Stimulated activated CD4-positive, alpha-beta T cell treated with anti-CD3 and anti-CD28 coated beads, Interleukin-1b, Interleukin-23, amount 100 ng/mL, for 1 hour (primary cell): ENCODE measurements at places on chromosomes 1 and 21.

DNA sequence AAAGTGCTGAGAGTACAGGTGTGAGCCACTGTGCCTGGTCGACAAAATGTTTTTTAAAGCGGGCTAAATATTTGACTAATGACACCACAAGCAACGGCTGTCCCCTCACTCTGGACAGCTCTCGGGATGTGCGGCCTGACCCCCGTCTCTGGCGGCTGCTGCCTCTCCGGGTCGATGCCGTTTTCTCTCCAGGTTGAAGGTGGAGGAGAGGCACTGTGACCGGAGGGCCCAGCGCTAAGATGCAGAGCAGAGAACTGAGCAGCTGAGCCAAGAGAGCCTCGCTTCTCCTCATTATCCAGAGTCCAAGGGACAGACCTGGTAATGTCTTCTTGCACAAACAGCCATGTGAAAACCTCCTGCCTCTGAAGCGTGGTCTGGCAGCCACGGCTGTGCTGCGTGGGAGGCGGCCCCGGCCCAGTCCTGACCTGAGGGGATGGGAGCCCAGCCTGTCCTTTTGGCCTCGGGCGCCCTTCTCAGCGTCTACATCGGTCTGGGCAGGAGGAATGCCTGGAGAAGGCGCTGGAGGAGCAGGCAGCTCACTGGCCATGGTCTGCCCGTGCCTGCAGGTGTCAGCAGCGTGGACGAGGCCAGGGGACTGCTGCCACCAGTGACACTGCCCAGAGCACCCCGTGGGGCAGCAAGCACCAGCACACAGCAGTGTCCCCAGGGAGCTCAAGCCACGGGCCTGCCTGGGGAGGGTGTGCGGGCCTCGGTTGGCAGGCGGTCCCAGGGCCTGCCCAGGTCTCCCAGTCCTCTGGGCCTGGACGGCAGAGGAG lies 10.3 kb downstream of the MORN1 start:
- DNase-seq, result no peak

- DNase-seq, result no peak
Measured at GRCh38 chr1:34549199-34549598, 205.6 kb upstream of the GJB5 start.

DNA sequence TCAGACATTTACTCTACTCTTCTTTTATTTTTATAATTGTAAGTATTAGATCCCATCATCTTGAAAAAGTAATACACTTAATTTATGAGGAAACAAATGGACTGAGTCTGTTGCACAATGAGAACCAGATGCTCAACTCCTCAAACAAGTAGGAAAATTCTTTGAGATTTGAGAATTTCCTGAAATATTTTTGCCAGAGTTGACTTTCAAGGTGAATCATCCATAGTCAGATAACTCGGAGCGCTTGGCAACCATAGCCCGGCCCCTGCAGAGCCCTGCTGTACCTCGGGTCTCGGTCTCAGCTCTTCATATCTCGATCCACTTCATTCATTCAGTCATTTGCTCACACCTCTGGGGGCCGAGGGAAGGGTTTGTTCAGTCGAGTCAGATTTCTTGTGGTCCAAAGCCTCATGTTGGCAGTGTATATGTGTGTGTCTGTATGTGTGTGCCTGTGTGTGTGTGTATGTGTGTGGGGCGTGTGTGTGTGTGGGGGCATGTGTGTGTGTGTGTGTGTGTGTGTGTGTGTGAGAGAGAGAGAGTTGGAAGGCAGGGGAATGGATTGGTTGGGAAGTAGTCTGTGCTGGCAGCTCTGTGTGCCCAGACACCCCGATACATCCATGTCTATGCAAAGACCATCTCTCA lies 18.1 kb upstream of the PCP4 start:
- DNase-seq, result no peak

DNA sequence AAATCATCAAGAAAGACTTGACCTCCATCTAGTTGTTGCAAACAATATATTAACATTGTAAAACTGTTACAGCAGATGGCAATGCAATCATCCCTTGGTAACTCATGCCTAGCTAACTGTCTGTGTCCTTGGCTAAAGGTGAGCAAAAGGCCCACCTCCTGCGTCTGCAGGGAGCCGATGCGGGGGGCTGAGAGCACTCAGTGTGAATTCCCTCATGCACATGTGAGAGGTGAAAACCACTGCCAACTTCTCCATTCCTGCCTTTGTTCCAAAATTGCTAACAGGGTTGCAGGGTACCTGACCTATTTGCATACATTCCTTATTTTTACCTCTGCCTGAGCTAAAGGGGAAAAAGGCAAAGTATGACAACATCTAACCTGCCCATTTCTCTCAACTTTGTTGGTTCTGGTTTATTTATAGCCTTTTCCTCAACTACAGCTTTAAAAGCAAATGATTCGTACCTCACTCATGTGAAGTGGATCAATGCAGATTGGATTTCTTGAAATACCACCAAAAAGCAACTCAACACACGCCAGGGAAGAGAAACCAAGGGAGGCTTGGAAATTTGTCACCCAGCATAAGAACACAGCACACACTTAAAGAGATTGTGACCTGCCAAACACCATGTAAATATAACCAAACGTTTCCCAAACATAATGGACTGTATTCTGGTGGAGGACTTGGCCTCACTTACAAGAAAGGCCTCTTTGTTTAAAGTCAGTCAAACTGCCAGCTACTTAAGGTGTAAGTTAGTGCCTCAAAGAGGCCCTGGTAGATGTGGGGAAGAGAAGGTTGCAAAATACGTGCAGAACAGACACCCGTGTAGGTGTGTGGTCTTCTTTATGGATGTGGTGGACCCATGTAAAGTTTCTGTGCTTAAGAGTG lies 651.0 kb downstream of the SMYD3 start:
- no peak for DNase-seq

DNA sequence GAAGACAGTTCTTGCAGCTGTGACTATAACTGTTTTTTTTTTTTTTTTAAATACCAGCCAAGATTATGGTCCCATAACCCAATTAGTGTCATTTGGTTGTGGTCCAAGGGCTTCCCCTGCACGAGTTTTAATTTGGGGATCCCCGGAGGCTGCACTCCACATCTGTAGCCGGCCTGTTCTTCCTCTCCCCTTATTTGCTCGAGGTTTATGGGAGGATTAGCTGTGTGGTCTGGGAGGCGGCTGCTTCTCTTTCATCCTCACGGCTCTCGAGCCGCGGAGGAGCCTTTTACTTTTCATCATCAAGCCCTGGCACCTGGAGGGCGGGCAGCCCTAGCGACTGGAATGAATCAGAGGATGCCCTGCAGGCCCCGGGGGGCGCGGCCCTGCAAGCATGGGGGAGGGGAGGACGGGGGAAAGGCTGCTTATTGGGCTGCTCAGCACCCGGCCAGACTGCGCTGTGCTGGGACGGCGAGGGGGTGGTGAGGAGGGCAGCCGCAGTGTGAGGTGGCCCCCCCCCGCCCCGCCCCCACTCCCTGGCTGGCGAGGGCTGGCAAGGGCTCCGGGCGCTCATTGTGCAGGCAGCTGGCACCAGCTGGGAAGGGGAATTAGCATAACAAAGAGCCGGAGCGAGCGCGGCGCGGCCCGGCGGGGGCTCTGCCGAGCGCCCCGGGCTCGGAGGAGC lies 18.5 kb downstream of the SERTAD4 start:
- DNase-seq, result no peak

GRCh38 chr1:178702146-178702545 lies 22.9 kb upstream of the RALGPS2 start:
- DNase-seq, result no peak

GRCh38 chr1:38235705-38236104 lies 189.1 kb upstream of the POU3F1 start:
- DNase-seq, result no peak

- DNase-seq, result no peak
Measured at GRCh38 chr1:56444960-56445646, 134.3 kb downstream of the PLPP3 start.

- DNase-seq, result no peak
Measured at GRCh38 chr1:193634876-193635275, 448.5 kb upstream of the B3GALT2 start.

DNA sequence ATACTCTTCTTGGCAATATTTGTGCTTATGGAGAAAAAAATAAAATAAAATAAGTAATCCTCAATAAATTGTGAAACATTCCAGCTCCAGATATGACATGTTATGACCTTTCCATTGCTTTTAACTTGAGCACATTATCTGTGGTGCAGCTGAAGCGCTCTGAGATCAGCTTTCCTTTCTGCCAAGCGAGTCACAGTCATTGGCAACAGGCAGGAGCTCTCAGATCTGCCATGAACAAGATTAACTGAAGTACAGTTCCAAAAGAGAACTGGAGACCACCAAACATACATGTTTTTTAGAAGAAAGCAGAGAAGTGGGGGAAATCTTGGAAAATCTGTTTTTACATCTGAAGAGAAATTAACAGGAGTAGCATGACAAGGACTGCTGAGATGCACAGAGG lies 89.2 kb upstream of the DSCAM start:
- DNase-seq, result no peak

DNA sequence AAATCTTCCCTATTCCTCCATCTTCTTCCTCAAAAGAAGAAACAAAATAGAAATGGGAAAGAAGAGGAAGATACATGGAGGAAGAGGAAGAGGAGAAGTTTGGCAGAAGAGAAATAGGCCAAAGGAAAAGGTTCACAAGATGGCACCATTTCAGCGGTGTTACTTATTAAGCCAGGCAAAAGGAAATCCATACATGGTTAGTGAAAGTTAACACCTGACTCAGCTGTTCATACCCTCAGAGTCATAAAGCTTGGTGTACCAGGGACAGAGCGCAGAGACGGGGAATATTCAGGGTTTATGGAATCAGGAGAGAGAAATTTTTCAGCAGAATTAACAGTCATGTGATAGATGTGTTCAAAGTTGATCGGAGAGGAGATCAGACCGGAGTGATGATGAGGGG lies 70.6 kb downstream of the COQ8A start:
- no peak for DNase-seq

DNA sequence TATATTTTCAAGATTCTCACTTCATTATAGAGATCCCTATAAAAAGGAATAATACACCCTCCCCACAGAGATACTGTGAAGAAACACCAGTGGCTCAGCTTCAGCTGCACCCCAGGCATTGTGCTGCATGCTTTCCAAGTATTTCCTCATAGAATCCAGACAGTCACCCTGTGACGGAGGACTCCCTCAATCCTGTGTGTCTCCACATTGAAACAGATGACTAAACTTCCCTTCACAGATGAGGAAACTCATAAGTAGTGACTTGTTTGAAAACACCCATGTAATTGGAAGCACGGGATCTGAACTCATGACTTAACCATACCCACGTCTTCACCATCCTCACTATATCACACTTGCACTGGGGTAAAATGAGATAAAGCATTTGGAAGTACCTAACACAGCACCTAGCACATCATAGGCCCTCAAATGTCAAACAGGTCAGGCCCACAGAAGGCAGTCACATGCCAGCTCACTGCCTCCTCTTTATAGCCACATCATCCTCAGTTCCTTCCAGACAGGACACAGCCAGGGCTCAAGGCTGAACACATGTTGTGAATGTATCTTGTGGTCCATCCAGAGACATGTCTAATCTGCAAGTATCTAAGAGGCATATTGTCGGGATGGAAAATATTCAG lies 55.2 kb downstream of the GPR161 start:
- DNase-seq, result no peak

GRCh38 chr21:23695443-23695842 lies 1911.8 kb downstream of the MRPL39 start:
- no peak for DNase-seq

DNA sequence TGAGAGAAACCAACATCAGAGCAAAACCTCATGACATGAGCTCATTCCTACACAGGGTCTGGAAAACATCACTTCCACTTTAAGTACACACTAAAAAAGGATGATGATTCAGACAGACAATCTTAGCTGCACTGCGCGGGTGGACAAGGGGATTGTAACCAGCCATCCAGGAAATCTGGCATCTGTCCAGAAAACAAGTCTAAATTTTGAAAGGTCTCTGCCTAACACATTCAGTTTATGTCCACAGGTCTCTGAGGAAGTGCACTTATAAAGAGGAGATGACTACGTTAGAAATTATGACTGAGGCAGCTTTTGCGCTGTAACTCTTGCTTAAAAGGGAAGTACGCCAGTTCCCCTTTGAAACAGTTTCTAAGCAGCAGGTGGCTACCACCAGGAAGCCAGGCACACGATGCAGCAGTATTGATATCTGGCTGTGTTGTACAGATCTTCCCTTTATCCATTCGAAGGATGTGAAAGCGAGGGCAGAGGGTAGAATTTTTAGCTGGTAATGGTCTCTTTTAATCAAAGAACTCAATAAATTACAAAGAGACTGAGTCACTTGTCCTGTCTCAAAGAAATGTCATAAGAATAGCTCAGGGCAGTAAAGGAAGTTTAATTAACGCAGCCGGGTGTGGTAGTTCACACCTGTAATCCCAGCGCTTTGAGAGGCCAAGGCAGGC lies 128.0 kb downstream of the SETD4 start:
- no peak for DNase-seq

GRCh38 chr1:185556561-185556960 lies 177.6 kb upstream of the HMCN1 start:
- no peak for DNase-seq

GRCh38 chr1:181488866-181489265 lies 5.5 kb downstream of the CACNA1E start:
- DNase-seq, result no peak

GRCh38 chr1:43678940-43679339 lies 28.4 kb upstream of the ST3GAL3 start:
- DNase-seq, result no peak

DNA sequence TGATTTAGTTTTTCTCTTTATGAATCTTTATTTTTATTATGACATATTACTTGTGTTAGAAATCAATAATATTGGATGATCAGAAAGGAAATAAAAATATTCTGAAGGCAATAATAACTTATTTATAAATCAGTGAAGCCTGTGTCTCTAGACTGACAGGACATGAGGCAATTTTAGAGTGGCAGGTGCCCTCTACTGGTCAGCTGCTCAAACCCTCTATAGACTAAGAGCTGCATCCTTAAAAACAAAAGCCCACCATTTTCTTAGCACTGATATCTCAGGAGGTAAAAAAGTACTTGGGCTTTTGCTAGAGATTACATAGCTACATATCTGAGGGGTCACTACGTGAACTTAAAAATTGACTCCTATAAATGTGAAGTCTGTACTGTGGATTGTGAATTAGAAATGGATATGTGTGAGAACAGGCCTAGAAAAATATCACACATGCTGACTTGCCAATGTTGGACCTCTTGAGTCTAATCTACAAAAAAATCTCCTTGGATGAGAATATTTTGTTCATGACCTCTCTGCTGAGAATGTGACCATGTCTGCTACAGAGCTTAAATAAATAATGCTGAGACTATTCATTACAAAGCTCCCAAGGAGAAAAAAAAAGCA lies 597.9 kb upstream of the ADAMTS5 start:
- DNase-seq, result no peak
